B cell (primary cell): ENCODE measurements at places on chromosomes 1 and 21. TPM values are rescaled to one million over a fixed set of nuclear protein-coding genes. Genes with fewer than 3 reads are reported as not detected.

DNA sequence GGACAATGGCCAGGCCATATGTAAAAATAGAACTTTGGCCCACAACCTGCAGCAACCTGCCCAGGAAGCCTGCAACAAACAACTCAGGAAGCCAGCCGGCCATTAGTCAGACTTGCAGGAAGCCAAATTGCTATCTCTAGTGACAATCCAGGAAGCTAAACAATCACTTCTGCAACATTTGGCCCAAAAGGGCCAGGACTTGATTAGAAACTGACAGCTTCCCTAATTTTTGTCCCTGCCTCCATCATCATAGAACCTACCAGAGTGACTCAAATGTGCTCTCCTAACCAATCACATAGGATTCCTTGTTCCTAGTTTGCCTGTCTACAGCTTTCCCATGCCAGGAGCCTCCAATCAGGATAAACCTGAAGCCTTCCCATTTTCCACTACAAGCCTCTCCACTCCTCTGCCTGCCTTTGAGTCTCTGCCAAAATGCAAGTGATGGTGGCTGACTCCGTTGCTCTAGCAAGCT lies 639.3 kb downstream of the PTPRU start:
- no peaks in the 10 kb centered on the region for H3K36me3 ChIP-seq
- H3K27ac ChIP-seq, result no peak overlapping the region
- no peak for DNase-seq
- no peaks in the 10 kb centered on the region for H3K4me1 ChIP-seq
- H3K4me3 ChIP-seq, result no peak overlapping the region

DNA sequence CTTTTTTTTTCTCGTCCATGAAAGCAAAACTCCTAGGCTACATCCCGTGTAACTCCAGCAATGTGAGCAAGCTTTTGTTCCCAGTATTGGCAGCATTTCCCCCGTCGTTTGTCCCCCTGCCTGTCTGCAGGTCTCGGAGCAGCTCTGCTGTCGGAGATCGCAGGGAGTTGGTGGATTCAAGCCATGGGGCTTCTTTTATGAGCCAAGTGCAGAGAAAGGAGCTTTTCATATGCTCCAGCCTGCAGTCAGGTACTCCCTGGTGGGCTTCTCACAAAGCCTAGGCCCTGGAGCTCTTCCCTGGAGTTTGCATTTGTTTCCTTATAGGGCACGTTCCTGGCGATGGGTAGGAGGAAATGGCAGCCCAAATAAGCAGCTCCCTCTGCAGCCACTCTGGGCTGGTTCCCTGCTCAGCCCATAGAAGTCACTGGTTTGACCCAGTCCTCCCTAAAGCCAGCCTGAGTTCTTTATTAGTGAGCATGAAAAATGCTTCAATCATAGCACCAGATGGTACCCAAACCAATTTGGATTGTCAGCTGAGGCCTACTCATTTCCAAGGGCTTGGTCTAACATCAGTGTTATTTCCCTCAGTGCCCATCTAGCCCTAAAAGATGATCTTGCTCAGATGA lies 78.3 kb downstream of the NUF2 start:
- no peak overlapping the region for H3K4me3 ChIP-seq
- H3K36me3 ChIP-seq, result no peaks in the 10 kb centered on the region
- H3K27me3 ChIP-seq, result no peaks in the 10 kb centered on the region

- H3K36me3 ChIP-seq, result no peaks in the 10 kb centered on the region
- no peak overlapping the region for H3K27ac ChIP-seq
- DNase-seq, result no peak
- no peak overlapping the region for H3K4me3 ChIP-seq
- H3K27me3 ChIP-seq, result peaks cover 23% of the 10 kb centered on the region
- peaks cover 18% of the 10 kb centered on the region for H3K4me1 ChIP-seq
Measured at GRCh38 chr1:1074631-1075147, 583 bp upstream of the RNF223 start.

DNA sequence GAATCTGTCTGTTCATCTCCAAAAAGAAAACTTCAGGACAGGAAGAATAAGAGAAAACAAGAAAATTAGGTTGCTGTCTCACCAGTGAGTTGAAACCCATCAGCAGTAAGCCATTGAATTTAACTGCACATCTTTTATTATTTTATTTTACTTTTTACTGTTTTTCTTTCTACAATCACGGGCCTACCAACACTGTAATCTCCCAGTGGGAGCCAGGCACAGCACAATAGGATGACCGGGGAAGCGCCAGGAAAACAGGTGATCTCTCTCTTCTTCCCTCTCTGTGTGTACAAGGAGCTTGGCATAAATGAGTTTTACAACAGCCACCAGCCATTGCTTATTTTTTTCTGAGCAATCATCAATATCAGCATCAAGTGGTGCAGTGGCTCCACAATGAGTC lies 113.1 kb upstream of the ESRRG start:
- no peaks in the 10 kb centered on the region for H3K27me3 ChIP-seq
- no peaks in the 10 kb centered on the region for H3K36me3 ChIP-seq
- DNase-seq, result no peak

Gene TRIM45
- 0.64 and 0.72 TPM in 2 replicates for polyA plus RNA-seq

DNA sequence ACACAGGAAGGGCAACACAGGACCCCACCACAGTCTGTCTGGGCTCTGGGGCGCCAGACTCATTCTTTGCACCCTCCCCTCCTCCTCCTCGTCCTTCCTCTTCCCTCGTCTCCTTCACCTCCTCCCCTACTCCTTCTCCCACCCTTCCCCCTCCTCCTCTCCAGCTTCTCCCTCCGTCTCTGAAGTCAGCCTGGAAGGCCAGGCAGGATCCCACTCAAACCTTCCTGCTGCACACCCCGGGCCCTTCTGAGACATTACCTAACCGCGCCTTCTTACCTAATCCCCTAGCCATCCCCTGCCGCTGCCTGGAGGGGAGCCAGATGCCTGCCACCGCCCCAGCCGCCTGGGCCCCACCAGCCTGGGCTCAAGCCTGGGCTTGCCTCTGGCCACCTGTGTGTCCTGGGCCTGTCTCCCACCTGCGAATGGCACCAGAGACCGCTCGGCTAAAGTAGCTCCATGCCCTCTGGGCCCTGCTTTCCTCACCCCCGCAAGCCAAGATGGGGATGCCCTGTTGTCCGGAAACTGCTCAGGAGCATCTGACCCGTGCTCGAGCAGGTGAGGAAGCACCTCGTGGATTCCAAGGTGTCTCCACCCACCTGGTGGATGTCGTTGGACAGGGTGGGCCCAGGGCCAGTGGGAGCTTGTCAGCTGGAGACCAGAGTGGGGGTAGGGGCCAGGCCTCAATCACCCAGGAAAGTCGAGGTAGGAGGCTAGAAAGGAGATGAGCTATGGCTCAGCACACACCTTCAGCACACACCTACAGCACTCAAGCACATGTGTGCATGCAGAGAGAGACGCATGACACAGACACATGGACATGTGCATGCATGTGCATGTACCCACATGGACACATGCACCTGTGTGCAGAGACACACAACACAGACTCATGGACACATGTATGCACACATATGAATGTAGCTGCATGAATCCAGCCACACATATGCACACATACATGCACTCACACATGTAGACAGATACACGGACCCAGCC lies 31.9 kb downstream of the WNT9A start:
- no peak overlapping the region for H3K27ac ChIP-seq
- H3K4me3 ChIP-seq, result no peak overlapping the region
- DNase-seq, result no peak
- H3K27me3 ChIP-seq, result no peaks in the 10 kb centered on the region
- no peaks in the 10 kb centered on the region for H3K4me1 ChIP-seq

Gene RGS1
- 180 and 194 TPM in 2 replicates for polyA plus RNA-seq

GRCh38 chr1:1173793-1174415 lies at the start of gene TTLL10:
Gene TTLL10 (plus strand): TSS chr1:1173880. CDS start chr1:1179216, 5,336 bp downstream.
- H3K4me1 ChIP-seq, result peaks cover 70% of the 10 kb centered on the region
- H3K36me3 ChIP-seq, result no peaks in the 10 kb centered on the region
- no peak within 1 kb of the TSS for H3K27ac ChIP-seq
- DNase-seq, result peak; percentile 84
- H3K27me3 ChIP-seq, result no peaks in the 10 kb centered on the region

- peaks cover 8% of the 10 kb centered on the region for H3K27me3 ChIP-seq
- H3K27ac ChIP-seq, result no peak overlapping the region
- peaks cover 82% of the 10 kb centered on the region for H3K4me1 ChIP-seq
- H3K4me3 ChIP-seq, result no peak overlapping the region
- H3K36me3 ChIP-seq, result no peaks in the 10 kb centered on the region
Measured at GRCh38 chr21:42465008-42465802, 30.8 kb downstream of the RSPH1 start.

Gene TBX19
- 5.6 and 6.3 TPM in 2 replicates for polyA plus RNA-seq

Gene KLHDC8A
- polyA plus RNA-seq, result 0.56 and 0.60 TPM in 2 replicates

Gene GPR37L1
- polyA plus RNA-seq, result not detected in 2 replicates

Gene DMRTA2
- not detected in 2 replicates for polyA plus RNA-seq

DNA sequence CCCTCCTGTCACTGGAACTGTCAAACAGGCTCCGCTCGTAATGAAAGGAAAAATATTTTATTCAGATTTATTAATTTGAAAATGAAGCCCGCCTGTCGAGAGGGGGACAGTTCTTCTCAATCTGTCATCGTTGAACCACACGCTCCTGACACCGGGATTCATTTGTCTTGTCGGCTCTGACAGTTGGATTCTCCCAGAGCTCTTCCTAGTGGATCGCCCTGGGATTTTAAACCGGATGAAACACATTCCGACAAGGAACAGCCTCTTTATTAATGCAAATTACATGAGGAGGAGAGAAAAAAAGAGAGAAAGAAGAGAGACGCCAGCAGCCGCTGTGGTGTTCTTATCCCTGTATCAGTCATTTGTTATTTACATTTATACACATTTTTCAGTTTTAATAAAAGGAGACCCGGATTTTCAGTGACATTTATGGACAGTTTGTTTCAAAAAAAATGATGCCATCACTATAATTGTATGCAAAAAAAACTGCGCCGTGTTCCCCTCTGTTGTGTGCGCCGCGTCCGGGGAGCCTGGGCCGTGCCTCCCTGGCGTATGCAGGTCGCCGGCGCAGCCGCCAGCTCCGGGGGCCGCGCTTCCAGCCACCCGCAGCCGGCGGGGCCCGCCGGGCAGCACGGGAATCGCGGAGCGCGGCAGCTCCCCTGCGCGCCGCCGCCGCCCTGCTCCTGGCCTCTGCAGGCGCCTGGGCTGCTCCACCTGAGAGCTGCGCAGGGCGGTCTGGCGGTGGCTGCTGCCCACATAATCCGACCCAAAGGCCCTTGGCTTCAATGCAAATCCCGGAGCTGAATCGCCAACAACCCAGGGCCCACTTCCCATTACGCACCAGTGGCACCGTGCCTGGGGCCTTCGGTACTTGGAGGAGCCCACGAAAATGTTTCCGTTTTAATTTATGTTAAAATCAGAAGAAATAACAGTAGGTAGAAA lies 237.9 kb upstream of the PBX1 start:
- no peak overlapping the region for H3K27ac ChIP-seq
- no peaks in the 10 kb centered on the region for H3K4me1 ChIP-seq
- no peaks in the 10 kb centered on the region for H3K36me3 ChIP-seq
- peaks cover 2% of the 10 kb centered on the region for H3K27me3 ChIP-seq

DNA sequence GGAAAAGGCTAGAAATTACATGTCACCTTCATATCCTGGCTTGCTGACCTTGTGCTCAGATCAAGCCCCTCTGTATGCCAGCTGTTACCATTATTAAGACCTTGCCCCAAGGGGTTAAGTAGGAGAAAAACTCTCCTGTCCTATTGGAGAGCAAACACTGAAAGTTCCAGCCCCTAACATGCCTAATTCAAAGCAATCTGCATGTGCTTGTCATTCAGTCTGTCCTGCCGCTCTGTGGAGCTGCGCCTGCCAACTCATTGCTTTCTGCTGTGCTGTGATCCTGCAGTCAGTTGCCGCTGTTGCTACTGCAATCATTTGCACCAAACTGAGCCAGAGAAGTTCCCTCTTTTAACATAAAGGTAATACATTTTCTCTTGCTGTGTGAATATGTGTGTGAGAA lies 113.4 kb downstream of the DISP1 start:
- H3K36me3 ChIP-seq, result no peaks in the 10 kb centered on the region
- no peaks in the 10 kb centered on the region for H3K27me3 ChIP-seq
- no peak for DNase-seq
- no peak overlapping the region for H3K27ac ChIP-seq
- H3K4me3 ChIP-seq, result no peak overlapping the region
- no peaks in the 10 kb centered on the region for H3K4me1 ChIP-seq

Gene CYP4A22
- polyA plus RNA-seq, result not detected in 2 replicates

DNA sequence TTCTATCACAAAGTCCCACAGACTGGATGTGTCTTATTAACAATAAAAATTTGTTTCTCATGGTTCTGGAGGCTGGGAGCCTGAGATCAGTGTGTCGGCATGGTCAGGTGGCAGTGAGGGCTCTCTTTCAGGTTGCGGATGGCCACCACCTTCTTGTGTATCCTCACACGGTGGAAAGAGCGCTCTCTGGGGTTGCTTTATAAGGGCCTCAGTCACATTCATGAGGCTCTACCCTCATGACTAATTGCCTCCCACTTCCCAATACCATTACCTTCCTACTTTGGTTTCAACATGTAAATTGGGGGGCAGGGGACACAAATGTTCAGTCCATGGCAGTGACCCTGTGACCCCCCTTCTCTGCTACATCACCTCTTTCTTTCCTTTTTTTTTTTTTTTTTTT lies 20.7 kb upstream of the MX1 start:
- no peak overlapping the region for H3K27ac ChIP-seq
- H3K36me3 ChIP-seq, result peaks cover 77% of the 10 kb centered on the region
- H3K4me3 ChIP-seq, result no peak overlapping the region
- no peaks in the 10 kb centered on the region for H3K27me3 ChIP-seq

- H3K36me3 ChIP-seq, result no peaks in the 10 kb centered on the region
- peak overlapping the region; percentile 39 for H3K4me3 ChIP-seq
- peak overlapping the region; percentile 26 for H3K27ac ChIP-seq
- DNase-seq, result peak; percentile 57
- H3K27me3 ChIP-seq, result peaks cover 15% of the 10 kb centered on the region
Measured at GRCh38 chr1:107141491-107142126, 770 bp downstream of the NTNG1 start.

Gene MRPL39
- 10.1 TPM in 2 replicates for polyA plus RNA-seq
